ENCODE measurements at places on chromosomes 3 and 15. TPM values are rescaled to one million over a fixed set of nuclear protein-coding genes. Genes with fewer than 3 reads are reported as not detected.
A peak's percentile ranks its signal among the peaks of the same experiment; 100 is the strongest.

- no peak for DNase-seq
Observed at GRCh38 chr3:147816752-147817151, 407.6 kb downstream of the ZIC1 start.

GRCh38 chr3:143119974-143120715, 574 bp downstream of the CHST2 start:
- peak; percentile 9 for DNase-seq

DNA sequence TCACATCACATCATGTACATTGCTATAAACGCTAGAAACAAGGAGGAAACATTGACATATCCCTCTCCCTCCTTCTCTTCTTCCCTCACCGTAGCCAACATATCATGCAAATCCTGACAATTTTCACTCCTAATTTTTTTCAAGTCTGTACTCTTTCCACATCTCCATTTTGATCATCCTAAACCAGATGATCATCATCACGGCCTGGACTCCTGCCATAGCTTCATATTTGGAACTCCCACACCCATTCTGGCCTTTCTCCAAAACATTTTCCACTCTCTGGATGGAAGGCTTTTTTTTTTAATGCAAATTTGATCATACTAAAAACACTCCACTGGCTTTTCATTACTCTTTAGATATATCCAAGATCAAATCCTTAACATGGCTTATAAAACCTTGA, 248.0 kb upstream of the CNTN3 start:
- DNase-seq = no peak

DNA sequence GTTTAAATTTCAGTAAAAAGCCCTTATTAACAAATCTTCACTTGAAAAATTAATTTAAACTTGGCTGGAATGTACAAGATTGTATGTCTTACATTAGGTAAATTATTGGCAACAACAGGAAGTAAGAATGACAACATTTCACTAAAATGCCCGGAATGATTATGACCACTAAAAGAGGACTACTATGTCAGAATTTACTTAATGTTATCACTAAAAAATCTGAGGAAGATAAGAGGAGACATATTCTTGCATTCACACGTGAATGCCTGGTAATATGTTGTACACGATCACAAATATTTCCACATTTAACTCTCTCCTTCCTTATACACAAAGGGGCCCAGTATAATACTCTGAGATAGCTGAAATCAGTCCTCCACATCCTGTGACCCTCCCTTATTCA, 29.7 kb downstream of the VGLL3 start:
- no peak for DNase-seq

DNA sequence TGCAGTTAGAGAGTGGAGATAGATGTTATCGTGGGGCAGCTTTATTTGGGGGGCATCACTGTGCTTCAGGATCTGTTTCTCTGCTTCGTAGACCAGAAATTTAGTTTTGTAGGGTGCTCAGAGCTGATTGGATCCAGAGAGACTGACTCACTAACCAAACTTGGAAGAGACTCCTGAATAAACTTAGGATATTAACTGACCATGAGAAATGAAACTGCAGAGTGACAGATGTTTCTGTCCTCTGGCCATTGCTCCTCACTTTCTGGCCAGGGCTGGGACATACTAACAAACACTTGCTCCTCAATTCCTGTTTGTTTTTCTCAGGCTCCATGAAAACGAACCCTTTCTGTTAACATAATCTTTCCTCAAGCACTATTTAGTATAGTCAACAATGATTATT, 4.3 kb downstream of the ZNF592 start:
- no peak for DNase-seq

DNA sequence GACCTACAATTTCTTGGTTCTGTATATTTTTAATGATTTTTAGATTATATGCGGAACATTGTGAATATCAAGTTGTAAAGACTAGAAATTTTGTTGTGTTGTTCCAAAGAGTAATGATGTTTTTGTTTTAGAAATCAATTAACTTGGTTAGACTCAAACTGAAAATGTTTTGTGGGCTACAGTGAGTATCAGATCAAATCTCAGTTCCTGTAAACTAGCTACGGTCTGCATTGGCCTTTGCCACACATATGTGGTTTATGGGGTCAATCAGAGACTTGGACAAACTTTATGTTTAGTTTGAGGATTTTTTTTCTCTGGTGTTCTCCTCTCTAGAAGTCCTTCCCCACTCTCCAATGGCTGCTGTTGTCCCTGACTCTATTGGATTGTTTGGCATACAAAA, 308.0 kb upstream of the THRB start:
- no peak for DNase-seq

DNA sequence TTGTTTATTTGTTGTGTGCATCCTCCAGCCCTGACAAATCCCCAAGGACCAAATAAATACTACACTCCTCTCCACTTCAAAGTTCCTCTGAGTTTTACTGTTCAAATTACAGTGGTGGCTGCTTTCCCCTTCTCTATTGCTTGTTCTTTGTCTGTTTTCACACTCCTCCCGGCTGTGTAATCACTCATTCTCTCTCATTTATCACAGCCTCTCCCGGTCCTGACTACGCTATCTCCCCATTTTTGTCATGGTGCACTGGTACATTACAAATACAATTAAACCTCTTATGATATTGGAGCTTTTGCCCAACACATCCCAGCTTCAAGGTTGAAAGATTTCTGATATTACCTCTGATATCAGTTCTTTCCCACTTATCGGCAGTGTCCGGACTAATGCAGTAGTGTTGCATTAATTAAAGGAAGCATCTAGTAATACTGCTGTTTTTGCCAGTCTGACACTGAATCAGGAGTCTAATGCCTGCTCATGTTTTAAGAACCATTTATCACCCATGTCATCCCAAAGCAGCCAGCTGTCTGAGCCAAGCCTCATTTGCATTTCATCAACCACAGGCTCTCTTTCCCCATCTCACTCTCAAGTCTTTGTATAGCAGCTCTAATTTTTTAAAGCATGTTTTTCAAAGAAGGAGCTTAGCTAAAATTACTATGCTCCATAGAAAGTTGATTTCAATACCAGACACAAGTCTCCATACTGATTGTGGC, 740.5 kb downstream of the ROBO2 start:
- no peak for DNase-seq

- DNase-seq = no peak
Observed at GRCh38 chr3:57544181-57545125, at the start of gene DNAH12. Gene DNAH12, minus strand, starts transcription at chr3:57544344. Its CDS starts 1,474 bp downstream, at chr3:57542870.

DNA sequence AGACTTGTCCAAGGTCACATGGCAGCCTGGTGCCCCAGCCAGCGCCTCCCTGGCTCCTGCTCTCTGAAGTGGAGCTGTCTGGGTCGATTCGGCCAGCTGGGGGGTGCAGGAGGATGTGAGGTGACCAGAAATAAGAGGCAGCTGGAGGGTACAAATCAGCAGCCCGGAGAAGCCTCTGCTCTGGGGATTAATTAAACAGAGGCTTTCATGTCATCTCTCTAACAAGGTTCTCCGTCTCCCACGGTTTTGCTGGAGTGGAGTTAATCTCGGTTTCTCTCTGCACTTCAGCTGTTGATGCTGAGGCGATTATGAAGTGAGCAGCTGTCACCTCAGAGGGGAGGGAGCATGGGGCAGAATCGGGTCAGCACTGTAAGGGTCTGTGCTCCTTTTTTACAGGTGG, 236.8 kb downstream of the TLE3 start:
- no peak for DNase-seq

DNA sequence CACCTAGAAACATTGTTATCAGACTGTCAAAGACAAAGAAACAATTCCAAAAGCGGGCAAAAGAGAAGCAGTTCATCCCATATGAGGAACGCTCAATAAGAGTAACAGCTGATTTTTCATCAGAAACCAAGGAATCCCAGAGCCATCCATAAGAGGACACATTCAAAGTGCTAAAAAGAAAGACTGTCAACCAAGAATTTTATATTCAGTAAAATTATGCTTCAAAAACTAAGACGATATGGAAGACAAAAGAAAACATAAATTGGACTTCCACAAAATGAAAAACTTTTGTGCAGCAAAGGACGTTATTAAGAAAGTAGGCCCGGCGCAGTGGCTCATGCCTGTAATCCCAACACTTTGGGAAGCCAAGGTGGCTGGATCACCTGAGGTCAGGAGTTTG, 4.0 kb downstream of the LEO1 start:
- DNase-seq = no peak

- DNase-seq = no peak
Observed at GRCh38 chr15:52427804-52428203, 100.9 kb downstream of the MYO5A start.

DNA sequence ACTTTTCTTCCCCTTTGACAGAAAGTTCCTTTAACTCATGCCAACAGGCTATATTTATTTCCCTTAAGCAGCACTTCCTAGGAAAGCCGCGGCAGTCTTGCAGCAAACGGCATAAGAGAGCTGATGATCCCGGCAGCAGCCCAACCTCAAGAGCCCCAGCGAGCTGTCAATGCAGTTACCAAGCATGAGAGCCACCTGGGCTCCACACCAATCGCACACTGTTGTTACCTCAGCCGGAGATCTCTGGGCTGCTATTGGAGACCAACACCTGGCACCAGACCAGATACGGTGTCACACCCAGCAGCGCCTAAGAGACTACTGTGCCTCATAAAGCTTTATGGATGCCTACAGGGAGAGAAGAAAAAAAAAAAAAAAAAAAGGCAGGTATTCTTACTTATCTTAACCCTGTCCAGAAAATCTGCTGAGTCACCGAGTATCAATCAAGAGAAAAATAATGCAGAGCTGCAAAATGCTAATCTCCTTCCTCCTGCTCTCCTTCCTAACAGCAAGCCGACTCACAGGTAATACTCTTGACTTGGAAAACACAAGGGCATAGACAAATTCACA, 11.7 kb downstream of the ABCC5 start:
- no peak for DNase-seq

DNA sequence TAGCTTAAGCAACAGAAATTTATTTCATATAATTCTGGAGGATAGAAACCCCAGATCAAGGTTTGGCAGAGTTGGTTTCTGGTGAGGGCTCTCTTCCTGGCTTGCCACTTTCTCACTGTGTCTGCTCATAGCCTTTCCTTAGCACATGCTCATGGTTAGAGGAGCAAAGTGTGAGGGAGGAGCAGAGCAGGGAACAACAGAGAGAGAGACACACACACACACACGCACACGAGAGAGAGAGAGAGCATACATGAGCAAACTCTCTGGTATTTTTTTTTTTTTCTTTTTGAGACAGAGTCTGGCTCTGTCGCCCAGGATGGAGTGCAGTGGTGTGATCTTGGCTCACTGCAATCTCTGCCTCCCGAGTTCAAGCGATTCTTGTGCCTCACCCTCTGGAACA, 36.8 kb upstream of the ZDHHC23 start:
- no peak for DNase-seq

DNA sequence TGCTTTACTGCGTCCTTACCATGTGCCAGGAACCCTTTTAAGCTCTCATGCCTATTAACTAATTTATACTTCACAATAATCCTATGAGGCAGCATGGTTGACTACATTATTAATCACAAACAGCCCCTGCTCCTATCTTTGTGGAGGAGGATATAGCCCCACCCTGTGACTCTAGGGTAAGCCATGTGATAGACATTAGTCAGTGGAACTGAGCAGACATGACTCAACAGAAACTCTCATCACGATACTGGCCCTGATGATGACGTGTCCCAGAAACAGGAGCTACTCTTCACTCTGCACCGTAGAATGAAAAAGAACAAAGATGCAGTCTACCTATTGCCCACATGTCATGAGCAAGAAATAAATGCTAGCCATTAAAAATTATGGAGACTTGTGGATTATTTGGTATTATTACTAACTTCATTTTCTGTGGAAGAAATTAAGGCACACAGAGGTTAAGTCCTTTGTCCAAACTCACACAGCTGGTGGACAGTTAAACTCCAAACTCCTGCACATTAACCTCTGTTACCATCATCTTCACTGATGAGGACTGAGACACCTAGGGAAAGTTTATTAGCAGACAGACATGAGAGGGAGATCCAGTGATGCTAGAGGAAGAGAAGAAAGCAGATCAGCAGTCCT, 51.2 kb downstream of the CFAP20DC start:
- DNase-seq = no peak

GRCh38 chr3:161038725-161039124, 66.4 kb downstream of the B3GALNT1 start:
- DNase-seq = no peak

DNA sequence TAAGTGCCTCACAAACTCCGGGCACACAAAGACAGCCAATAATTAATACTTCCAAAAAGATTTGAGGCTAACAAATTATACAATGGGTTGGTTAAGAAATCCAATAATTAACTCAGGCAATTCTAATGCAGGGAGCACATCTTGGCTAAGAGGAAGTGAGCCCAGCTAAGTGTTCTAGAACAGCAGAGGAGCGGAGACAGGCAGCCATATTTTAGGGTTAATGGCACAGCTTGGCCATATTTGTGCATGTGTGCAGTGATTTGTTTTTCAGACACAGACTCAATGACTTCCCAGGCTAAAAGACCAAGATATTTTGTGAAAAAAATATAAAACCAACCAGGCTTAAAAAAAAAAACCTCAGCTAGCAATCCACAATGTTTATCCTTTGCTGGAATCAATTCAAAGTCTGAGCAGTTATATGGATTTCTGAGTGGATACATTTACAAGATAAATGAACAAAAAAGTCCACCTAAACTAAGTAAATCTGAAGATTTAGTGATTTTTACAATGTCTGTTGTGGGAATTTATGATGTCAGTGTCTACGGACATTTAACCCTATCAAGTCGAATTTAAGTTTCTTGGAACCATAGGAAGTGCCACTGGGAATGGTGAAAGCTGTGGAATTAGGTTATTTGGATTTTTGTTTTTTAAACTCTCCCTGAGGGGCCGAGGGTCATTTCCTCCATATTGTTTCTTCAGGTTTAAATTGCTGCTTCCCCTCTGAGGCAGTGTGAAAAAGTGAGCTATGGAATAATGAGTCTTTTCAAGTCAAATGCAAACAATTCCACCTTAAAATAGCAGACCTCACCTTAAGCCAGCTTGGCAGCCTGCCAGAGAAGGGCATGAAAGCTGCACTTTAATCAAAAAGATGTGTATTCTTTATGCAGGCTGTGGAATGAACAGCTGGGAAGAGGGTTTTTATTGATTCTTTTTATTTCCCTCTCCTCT, 413.7 kb upstream of the TBL1XR1 start:
- peak; percentile 16 for DNase-seq

- DNase-seq = no peak
Observed at GRCh38 chr3:194781617-194782016, 95.9 kb downstream of the FAM43A start.

The LMAN1L gene
- 0.30 TPM for total RNA-seq

The PCSK6 gene
- 0.65 TPM for total RNA-seq

The SKOR1 gene
- total RNA-seq = 0.34 TPM

The RAB6B gene
- 0.15 TPM for total RNA-seq

The MCTP2 gene
- 14.2 TPM for total RNA-seq

The HMCES gene
- total RNA-seq = 74.9 TPM

The MINAR1 gene
- 0.63 TPM for total RNA-seq

The IGSF11 gene
- total RNA-seq = not detected

The SCG5 gene
- 0.30 TPM for total RNA-seq

The DAZL gene
- total RNA-seq = 0.08 TPM
